LoVo (cell line): ENCODE measurements at places on chromosomes 7 and 10.

DNA sequence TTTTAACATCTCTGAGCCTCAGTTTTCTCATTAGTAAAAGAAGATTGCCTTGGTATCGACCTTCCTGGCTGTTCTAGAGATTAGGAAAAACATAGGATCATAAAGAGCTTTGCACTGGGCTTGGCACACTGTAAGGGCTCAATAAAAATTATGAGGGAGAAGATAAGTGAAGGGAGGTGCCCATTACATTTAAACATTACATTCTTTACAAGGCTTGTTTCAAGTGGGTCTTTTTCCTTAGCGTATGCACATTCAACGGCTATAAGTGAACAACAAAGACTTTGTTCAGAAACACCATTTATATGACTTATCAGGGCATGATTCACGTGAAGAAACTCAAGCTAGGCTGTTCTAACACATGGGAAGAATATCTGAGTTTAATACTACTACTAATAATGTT, 351.9 kb upstream of the NPVF start:
- peak; percentile 32 for DNase-seq

GRCh38 chr10:58282615-58283014, 13.7 kb downstream of the CISD1 start:
- DNase-seq = no peak

DNA sequence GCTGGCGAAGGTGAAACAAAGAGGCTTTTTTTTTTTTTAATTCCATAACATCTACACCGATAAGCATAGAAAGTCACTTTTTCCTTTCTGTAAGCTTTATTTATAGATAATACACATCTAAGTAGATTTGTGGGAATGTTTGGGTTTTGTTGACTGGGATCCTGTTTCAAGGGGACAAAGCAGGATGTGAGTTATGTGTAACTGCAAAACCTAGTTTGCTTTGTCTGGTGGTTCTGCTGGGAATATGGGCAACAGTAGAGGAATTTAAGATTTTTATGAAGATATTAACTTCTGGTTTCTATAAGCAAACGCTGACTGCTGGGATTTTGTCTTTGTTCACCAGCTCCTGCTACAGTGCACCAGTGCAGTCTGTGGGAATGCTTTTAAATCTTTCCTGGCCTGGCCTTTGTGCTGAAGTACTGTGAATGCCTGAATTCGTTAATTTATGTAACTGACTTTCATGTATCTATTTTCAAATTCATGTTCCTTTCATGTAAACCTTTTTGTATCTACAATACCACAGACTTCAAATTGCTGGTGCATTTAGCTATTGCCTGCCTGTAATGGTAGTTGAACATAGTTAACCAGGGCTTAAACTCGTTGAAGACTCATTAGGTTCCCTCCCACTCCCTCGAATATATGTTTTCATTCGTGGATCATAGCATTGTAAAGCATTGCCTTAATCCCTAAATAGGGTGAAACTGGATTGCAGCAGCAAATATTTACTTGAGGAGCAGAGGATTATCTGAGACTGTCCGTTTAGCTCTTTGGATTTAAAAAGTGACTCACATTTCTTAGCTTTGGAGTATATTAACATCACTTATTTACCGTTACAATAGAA, 1.5 kb downstream of the KLHL7 start:
- DNase-seq = no peak

GRCh38 chr7:19247017-19247416, 101.8 kb upstream of the FERD3L start:
- no peak for DNase-seq

GRCh38 chr7:122914812-122915211, 28.6 kb upstream of the CADPS2 start:
- no peak for DNase-seq

GRCh38 chr10:69388488-69388887, 28.2 kb downstream of the TACR2 start:
- DNase-seq = no peak

DNA sequence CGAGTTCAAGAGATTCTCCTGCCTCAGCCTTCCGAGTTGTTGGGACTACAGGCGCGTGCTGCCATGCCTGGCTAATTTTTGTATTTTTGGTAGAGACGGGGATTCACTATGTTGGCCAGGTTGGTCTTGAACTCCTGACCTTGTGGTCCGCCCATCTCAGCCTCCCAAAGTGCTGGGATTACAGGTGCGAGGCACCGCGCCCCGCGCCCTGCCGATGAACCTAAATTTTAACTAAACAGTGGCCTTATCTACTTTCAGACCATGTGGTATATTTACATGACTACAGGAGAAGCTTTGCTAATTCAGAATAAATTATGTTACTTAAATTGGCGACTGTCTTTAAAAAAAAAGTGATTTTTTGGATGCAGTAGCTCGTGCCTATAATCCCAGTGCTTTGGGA, 9.2 kb downstream of the SIRT1 start:
- no peak for DNase-seq

DNA sequence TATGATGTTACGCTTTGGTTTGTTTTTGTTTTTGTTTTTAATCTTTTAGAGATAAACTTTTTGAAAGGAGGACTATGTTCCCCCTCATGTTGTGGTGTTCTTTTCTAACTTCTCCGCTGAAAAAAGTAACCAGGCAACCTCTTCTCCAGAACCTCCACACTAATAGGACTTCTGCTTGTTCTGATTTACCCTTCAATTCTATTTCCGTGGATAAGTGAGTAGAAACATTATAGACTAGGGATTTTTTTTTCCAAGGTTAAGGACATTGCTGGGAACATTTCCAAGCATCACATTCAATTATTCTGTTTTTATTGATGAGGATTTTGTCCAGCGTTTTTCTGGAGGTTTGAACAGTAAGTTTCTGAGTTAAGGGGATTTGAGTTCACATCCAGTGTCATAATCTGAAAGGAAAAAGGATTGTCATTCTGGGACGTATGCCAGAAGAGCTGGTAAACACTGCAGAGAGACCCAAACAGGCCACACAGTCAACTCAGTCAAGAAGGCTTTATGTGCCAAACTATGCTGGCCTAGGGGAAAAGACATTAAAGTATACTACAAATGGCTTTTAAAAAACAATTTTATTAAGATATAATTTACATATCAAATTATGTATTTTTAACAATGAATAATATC, 28.3 kb upstream of the RALA start:
- DNase-seq = no peak

GRCh38 chr7:150666412-150666811, 19.1 kb upstream of the GIMAP2 start:
- no peak for DNase-seq

DNA sequence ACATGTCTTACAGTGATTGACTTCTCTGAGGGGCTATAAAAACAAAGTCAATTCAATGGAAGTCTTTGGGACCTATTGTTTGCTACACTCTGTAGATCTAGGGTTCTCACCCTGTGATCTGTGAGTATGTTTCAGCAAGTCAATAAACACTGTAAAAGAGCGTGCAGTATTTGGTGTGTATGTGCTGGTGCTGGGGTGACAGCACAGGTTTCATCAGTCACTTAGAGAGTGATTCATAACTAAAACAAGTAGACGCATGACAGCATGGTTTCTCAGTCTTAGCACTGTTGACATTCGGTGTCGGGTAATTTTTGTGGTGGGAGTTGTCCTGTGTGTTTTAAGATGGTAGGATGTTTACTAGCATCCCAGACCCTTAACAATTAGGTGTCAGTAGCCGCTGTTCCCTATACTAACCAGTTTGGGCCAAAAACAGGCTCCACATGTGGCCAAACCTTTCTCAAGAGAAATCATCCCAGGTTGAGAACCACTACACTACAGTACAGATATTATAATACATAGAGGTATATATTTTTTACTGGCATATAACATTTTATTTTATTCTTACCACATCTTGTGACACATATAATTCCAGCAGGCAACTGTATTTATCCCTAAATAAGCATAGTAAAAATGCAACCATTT, 411.8 kb downstream of the ARL4A start:
- DNase-seq = no peak
